ENCODE measurements at places on chromosomes 1 and 21. TPM values are rescaled to one million over a fixed set of nuclear protein-coding genes. Genes with fewer than 3 reads are reported as not detected.

The CD160 gene
- not detected for total RNA-seq

The TMEM52 gene
- 0.64 TPM for total RNA-seq

The SLC5A9 gene
- total RNA-seq, result 1.1 TPM

GRCh38 chr21:31397939-31398338 lies 53.9 kb upstream of the TIAM1 start:
- DNase-seq, result no peak

GRCh38 chr1:63813829-63814277 lies 40.0 kb downstream of the ROR1 start:
- DNase-seq, result no peak

DNA sequence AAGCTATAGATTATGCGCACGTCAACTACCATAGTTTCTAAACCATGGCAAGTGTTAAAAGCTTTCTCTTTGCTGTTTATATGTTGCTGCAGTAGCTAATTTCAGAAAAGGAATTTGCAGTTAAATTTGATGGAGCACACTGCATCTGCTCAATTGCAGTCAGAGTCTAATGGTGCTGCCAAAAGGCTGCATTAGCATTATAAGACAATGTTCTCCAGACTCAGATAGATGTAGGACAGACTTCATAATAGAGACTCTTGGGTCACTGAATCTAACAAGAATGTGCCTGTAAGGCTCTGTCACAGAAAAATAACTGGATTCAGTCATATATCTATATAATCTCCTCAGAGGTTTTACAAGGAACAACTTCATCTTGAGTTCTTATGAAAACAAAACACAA lies 198.3 kb downstream of the OLFM3 start:
- no peak for DNase-seq

GRCh38 chr21:45994759-45995685 lies 13.5 kb downstream of the COL6A1 start:
- DNase-seq, result no peak

- DNase-seq, result peak; percentile 59
Observed at GRCh38 chr1:200075938-200076546, 48.5 kb downstream of the NR5A2 start.

The ORC1 gene
- 15.5 TPM for total RNA-seq

The S100A1 gene
- not detected for total RNA-seq

The NSL1 gene
- total RNA-seq, result 47.2 TPM

The HHAT gene
- 5.5 TPM for total RNA-seq

The GJB5 gene
- 1.1 TPM for total RNA-seq
